ENCODE measurements at places on chromosomes 11 and 22.

DNA sequence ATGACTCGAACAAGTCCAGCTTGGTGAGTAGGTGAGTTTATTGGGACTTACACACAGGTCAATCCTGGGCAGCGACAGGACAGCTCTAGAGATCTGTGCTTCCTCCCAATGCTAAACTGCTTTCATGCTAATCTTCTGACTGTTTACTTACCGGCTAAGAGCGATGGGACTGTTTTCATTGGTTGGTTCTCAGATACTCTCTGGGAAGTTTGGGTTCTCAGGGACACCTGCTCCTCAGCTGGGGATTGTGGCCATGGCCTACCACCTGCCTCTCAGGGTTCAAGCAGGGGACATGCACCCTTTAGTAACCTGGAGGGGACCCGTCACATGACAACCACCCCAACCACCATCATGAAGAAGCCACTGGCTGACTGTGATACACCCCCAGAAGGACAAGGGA is 13.1 kb downstream of the APOL2 start:
- no peak for DNase-seq

DNA sequence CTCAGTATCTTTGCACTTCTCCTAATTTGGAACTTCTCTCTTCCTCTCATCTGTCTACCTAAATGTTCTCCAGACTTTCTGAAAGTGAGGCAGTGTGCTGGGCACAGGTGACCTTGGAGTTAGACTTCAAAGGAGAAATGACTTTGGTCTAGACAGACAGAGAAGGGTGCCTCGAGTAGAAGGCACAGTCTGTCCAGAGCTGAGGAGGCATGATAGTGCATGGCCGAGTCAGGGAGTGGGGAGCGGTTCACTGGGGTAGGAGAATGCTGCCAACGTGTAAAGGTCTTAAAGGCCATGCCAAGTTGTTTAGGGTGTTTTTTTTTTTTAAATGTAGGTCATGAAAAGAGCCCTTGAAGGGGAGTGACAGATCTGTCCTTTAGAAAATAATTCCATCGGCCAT is 17.3 kb upstream of the ZBTB16 start:
- DNase-seq = no peak

GRCh38 chr22:27116312-27117086 is 459.1 kb downstream of the MIAT start:
- no peak for DNase-seq

DNA sequence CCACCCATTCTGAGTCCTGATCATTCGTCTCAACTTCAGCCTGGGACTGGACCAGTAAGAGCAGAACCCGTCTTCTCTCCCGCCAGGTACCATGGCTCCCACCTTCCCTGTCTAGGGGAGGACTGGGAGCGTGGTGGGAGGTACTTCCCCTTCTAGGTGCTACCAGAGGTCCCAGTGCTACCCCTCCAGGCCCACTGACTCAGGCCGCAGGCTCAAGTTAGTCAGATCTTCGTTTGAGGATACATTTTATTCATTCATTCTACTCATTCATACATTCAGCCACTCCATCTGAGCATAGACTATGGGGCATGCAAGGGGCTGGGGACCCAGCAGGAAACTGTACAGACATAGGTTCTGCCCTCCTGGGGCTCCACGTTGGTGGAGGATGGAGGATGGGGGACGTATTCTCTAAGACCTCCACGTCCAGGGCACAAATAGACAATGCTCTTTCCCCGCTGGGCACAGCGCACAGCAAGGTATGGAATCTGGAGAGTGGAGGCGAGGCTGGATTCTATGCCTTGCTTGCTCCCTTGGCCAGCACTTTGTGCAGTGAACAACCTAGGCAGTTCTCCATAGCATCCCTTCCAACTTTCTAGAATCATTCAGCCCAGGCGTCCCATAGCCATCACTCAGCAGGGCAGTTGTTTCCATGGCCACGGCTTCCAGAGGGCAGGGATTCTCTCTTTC is 1.0 kb upstream of the RAB3IL1 start:
- peak; percentile 2 for DNase-seq

DNA sequence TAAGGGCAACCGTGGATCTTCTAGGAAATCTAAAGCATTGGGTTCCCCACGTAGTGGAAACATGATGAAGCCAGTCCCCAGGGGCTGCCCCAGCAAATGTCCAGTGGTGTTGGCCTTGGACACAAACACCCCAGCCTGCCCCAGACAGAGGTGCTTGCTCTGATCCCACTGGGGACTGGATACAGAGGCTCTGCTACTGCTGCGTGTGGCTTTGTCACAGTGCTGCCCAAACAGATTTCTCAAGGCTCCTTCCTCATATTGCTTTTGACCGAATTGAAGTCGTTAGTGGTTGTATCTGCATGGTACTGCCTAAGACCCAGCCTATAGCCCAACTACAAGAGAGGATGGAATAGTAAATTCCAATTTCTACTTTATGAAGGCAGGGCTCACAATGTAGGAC is 40.1 kb upstream of the CD44 start:
- no peak for DNase-seq

DNA sequence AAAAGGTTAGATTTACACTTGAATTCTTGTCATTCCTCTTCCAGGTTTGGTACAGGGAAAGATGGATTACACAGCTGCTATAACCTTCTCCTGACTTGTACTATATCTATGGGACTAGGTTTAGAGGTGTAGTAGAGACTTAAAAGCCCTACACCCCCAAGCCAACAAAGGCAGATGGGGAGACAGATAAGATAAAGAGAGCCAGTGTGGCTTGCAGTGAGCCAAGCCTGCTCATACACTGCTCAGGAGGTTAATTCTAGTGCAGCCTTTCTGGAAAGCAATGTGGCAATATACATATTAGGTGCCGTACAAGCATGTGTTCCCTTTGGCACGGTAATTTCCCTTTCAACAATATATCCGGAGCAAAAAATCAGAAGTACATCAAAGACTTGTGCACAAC is 10.8 kb downstream of the SIK3 start:
- DNase-seq = no peak

Data from GM03348 (cell line).